Activated CD4-positive, alpha-beta T cell treated with anti-CD3 and anti-CD28 coated beads, Interleukin-2, amount 50 U/mL, for 4 hours (primary cell): ENCODE measurements at places on chromosomes 4 and X.

- peak; percentile 65 for DNase-seq
Observed at GRCh38 chr4:139453041-139453370, 915 bp upstream of the RAB33B start.

DNA sequence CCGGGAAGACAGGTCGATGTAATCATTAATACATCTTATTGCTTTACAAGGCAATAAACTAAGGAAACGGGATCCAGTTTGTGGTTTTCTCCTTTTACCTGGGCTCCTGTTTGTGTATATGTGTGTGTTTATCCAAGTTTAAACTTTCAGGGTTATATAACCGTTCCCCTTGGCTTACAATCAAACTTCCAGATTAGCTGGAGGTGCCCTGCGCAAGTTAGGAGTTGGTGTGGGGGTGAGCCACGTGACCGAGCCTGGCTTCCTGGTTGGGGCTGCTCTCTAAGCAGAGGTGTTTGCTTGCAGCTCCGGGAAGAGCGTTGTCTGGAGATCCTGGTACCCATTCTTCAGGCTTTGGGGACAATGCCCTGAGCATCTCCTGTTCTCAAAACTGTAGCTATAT, 129.2 kb downstream of the FHDC1 start:
- DNase-seq: no peak

DNA sequence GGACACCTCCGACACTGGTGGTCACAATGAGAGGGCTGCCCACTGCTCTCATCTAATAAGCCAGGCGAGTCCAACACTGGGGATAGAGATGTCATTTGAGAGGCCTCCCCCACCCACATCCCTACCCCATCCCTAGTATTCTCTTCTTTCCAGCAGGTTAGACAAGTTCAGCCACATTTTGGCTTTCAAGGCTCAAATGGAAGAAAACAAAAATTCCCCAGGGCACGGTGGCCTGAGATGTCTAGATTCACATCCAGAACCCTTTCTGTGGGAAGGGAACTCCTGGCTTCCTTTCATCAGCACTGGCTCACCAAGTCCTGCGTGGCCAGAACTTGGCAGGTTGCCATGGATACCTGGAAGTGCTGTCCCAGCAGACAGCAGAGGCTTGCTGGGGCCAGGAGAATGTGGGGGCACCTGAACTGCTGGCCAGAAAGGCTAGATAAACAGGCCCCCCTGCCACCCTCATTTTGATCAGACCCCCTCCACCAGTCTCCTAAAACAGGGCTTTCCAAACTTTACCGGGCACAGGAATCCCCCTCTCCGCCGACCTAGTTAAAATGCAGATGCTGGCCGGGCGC, 1.3 kb upstream of the NYX start:
- no peak for DNase-seq

- peak; percentile 13 for DNase-seq
Observed at GRCh38 chrX:151359931-151360871, 36.8 kb upstream of the VMA21 start.

GRCh38 chrX:920234-920799, 289.7 kb downstream of the SHOX start:
- no peak for DNase-seq

GRCh38 chr4:97953171-97953941, 189.9 kb downstream of the STPG2 start:
- no peak for DNase-seq

GRCh38 chrX:445727-446126, 59.0 kb upstream of the PPP2R3B start:
- DNase-seq: no peak

GRCh38 chr4:174523025-174523693, 871 bp upstream of the HPGD start:
- no peak for DNase-seq

GRCh38 chr4:30436394-30436793, 283.8 kb upstream of the PCDH7 start:
- no peak for DNase-seq

DNA sequence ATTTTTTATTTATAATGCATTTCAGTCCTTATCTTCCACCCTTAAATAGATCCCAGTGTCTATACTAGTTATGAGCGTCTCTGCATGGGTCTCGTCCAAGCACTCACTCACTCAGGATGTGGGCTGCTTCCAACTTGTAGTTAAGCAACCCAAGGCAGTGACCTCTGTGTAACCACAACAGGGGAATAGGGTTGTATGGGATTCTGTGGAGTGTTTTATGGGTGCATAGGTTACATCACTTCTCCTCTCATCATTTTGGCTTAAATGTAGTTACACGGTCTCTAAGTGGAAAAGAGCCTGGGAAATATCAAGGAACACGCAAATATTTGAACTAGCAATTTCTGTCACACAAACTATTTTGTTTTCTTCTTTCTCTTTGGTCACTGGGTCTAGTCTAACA, 931.0 kb downstream of the STIM2 start:
- DNase-seq: no peak

DNA sequence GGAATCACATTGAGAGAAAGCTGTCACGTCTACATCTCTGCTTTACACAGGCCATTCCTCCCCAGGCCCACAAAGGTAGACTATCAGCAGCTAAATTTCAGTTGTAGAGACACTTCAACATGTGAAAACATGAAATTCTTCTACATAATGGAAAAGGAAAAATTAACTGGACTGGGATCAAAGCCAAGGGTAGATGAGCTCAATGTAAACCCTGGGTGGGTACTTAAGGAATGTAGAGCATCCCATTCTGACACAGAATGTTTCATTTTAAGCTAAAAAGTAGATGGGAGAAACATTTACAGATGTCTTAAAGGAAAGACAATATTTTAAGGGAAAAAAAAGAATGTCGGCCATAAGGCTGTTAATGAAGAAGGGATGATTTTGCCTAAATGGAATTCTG, 51.3 kb upstream of the NPNT start:
- DNase-seq: no peak
